ENCODE measurements at places on chromosomes 1 and 21. TPM values are rescaled to one million over a fixed set of nuclear protein-coding genes. Genes with fewer than 3 reads are reported as not detected.

Gene PDIK1L
- 9.3 TPM for total RNA-seq

Gene DMBX1
- total RNA-seq = not detected

Gene TMEM79
- 2.2 TPM for total RNA-seq

Gene OR2M2
- not detected for total RNA-seq

Gene DDOST
- total RNA-seq = 582 TPM

Gene TMPRSS2
- 5.5 TPM for total RNA-seq

Gene KCNE2
- total RNA-seq = not detected

Gene SPATA1
- not detected for total RNA-seq

Gene HTR6
- total RNA-seq = not detected

Gene CSF3R
- not detected for total RNA-seq

Gene RGS4
- 80.4 TPM for total RNA-seq

Gene NHLH1
- total RNA-seq = not detected

Gene FLG2
- total RNA-seq = not detected

Gene PLA2G5
- 0.84 TPM for total RNA-seq

Gene G0S2
- total RNA-seq = 267 TPM

Gene TMPRSS15
- 0.17 TPM for total RNA-seq

Gene KRTAP13-2
- total RNA-seq = not detected

Gene MARCKSL1
- total RNA-seq = 110 TPM

Gene GGPS1
- total RNA-seq = 30.7 TPM

Gene RALGPS2
- 10.8 TPM for total RNA-seq
